ENCODE measurements at places on chromosomes 5 and 9.

DNA sequence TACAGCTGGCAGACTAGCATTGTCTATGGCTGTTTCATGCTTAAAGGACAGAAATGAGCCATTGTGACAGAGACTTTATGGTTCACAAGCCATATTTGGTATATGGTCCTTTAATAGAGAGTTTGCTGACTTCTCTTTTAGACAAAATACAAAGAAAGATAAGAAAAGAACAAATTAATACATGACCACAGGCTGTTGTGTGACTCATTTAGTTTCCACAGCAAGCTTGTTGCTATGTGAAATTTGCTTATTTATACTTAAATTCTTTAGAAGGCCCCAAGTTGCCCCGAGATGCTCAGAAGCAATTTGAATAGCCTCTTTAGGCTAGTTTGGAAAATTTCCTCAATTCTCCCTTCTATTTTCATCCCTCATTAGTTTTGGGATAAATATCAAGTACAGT lies 315.3 kb upstream of the RPS23 start:
- H3K27ac ChIP-seq: no peak overlapping the region
- peaks cover 27% of the 10 kb centered on the region for H3K36me3 ChIP-seq
- no peak overlapping the region for H3K4me3 ChIP-seq
- no peak for DNase-seq
- H3K4me1 ChIP-seq: peaks cover 47% of the 10 kb centered on the region
- H3K27me3 ChIP-seq: no peaks in the 10 kb centered on the region

- no peak overlapping the region for H3K4me3 ChIP-seq
- DNase-seq: no peak
- no peak overlapping the region for H3K27ac ChIP-seq
- no peaks in the 10 kb centered on the region for H3K27me3 ChIP-seq
- no peaks in the 10 kb centered on the region for H3K36me3 ChIP-seq
- H3K4me1 ChIP-seq: peaks cover 28% of the 10 kb centered on the region
Measured at GRCh38 chr9:73143711-73144328, 7.8 kb upstream of the ANXA1 start.

- H3K4me3 ChIP-seq: no peak overlapping the region
- H3K4me1 ChIP-seq: no peaks in the 10 kb centered on the region
- no peak for DNase-seq
- no peaks in the 10 kb centered on the region for H3K27me3 ChIP-seq
- no peaks in the 10 kb centered on the region for H3K36me3 ChIP-seq
Measured at GRCh38 chr9:13810510-13810909, 503.4 kb downstream of the NFIB start.

- H3K27me3 ChIP-seq: no peaks in the 10 kb centered on the region
- no peak for DNase-seq
- no peak overlapping the region for H3K4me3 ChIP-seq
- H3K36me3 ChIP-seq: no peaks in the 10 kb centered on the region
- no peak overlapping the region for H3K27ac ChIP-seq
- no peaks in the 10 kb centered on the region for H3K4me1 ChIP-seq
Measured at GRCh38 chr5:67659288-67659687, 462.7 kb upstream of the CD180 start.

- peak within 1 kb of the TSS; percentile 73 for H3K4me3 ChIP-seq
- no peaks in the 10 kb centered on the region for H3K36me3 ChIP-seq
- peak within 1 kb of the TSS; percentile 96 for H3K27ac ChIP-seq
- peaks cover 48% of the 10 kb centered on the region for H3K4me1 ChIP-seq
- no peaks in the 10 kb centered on the region for H3K27me3 ChIP-seq
- no peak for DNase-seq
Measured at GRCh38 chr5:42811591-42812446, at the start of gene SELENOP. Gene SELENOP (minus strand): TSS chr5:42811892. CDS start chr5:42808353, 3,539 bp downstream.

- DNase-seq: no peak
- no peak overlapping the region for H3K4me3 ChIP-seq
- peaks cover 9% of the 10 kb centered on the region for H3K4me1 ChIP-seq
- no peaks in the 10 kb centered on the region for H3K27me3 ChIP-seq
- no peak overlapping the region for H3K27ac ChIP-seq
- peaks cover 12% of the 10 kb centered on the region for H3K36me3 ChIP-seq
Measured at GRCh38 chr9:112059145-112059965, 115.7 kb downstream of the SUSD1 start.

DNA sequence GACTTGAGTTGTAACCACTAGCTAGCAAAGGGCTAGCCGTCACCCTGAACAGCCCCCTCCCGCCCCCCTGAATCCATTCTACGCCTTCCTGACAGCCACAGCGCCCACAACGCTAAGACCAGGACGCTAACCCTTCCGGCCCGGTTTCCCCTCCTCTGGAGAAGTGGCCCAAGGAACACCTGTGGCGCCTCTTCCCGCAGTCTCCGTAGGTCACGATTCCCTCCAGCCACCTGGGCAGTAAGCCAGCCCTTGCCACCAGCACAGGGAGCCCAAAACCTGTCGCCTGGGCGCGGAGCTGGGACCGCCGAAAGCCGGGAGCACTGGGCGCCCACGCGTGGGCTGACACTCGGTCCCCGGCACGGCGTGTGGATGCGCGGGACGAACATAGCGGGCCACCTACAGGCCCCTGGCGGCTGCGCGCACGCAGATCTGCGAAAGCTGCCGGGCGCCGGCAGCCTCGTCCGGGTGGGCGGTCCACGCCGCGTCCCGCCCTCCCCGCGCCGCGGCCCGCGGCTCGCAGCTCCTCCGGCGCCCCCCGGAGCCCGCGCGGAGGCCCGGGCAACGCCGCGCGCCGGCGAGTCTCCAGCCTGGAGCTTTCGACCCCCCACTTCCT lies 596 bp downstream of the IRF1 start:
- H3K27ac ChIP-seq: no peak overlapping the region
- peaks cover 21% of the 10 kb centered on the region for H3K4me1 ChIP-seq
- peak overlapping the region; percentile 72 for H3K4me3 ChIP-seq
- peaks cover 33% of the 10 kb centered on the region for H3K27me3 ChIP-seq
